T-helper 2 cell (primary cell): ENCODE measurements at places on chromosomes 7 and 10.
A peak's percentile ranks its signal among the peaks of the same experiment; 100 is the strongest.

GRCh38 chr10:48236199-48236621, 38.3 kb downstream of the FRMPD2 start:
- DNase-seq = no peak

- DNase-seq = no peak
Measured at GRCh38 chr10:96387161-96387560, 28.4 kb upstream of the OPALIN start.

DNA sequence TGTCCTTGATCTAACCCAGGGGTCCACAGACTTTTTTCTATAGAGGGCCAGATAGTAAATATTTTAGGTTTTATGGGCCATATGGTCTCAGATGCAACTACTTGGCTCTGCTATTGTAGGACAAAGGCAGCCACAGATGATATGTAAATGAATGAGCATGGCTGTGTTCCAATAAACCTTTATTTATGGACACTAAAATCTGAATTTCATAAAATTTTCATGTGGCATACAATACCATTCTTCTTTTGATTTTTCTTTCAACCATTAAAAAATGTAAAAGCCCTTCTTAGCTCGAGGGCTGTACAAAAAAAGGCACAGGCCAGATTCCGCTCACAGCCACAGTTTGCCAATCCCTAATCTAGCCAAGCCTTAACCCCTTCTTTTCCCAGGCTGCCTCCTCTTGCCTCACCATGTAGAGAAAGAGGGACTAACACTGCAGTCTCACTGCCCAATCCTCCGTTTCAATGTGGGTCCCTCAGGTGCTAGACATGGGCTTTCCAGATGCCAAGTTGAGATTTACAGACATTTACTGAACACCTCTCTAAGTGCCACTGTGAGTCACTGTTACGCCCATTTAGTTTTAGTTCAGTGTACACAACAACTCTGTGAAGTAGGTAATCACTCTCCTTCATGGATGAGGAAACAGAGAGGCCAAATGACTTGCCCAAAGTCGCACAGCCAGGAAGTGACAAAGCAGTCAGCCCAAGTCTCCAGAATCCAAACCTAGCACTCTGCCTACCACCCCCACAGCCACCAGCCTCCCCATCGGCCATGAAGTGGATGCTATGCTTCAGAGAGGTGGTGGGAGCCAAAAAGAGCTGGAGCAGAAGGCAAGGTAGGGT, 132.6 kb upstream of the PDLIM1 start:
- DNase-seq = no peak

DNA sequence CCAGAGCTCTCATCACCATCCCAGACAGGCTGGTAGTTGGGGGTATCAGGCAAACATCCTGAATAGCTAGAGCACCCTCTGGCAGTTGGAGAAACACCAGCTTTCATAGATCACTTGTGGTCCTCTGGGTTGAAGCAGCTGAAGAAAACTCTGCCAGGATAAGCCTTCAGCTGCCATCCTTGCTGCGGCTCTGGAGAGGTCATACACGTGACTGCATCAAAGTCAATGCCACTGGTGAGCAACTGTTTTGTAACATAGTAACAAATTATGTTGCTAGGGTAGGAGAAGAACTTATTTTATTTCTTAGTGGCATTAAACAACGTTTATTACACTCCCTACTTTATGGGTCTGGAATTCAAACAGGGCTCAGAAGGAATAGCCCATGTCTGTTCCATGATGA, 19.2 kb upstream of the PANK1 start:
- DNase-seq = no peak

DNA sequence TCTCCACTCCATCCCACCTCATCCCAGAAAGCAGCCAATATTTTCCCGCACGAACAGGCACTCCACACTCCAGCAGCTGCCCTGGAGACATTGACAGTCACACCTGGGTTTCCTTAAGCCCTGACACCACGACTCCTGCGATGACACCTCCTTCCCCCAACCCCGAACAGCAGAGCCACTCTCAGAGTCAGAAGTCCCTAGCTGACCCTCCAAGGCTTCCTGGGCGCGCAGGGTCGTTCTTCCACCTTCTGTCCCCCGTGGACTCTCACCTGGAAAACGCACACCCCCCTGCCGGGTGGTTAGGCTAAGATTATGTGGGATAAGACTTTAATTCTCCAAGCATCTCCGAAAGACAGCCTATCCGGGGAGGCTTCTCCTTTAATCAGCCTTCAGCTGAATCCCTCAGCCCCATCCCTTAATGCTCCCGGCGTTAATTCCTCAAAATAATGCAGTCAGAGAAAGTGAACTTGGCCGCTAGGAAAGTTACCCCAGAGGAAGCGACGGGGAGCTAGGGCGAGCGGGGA, 1.1 kb downstream of the DENND11 start:
- no peak for DNase-seq

DNA sequence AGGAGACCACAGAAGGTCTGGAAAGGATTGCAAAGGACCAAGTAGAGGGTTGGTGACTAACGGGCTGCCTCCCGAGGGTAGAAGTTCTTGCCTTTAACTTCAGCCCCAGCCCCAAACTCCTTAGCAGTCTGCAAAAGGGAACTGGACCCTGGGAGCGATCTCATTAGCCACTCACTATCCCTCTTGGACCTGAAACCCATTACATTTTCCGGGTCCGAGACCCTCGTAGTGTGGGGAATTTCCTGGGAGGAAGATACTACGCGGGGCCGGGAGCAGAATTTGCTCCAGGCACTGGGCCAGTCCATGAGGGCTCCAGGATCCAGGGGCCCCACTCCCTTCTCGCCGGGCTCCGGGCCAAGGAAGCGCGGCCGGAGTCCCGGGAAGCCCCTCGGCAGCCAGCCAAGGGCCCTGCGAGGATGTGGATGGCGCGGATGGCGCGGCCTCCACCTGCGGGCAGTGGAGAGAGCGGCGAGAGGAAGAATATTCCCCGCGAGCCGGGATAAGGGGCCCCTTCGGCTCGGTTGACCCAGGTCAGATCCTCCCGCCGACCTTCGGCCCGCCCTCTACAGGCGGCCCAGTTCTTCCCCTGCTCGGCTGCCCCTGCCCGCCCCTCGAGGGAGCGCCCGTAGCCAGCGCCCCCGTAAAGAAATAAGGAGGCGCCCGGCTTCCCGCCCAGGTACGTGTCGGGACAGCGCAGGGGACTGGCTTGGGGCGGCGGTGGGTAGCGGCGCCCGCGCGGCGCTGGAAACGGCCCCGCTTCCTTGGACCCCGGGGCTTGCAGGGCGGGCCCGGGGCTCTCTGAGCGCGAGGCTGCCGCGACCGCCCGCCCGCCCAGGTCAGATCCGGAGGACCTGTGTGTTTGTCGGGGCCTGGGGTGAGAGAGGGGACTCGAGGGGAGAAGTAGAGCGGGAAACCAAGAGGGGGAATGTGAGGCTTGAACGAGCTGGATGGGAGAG, at the start of gene MYO3A:
Gene MYO3A, plus strand, starts transcription at position 577 of the 956 bp plus-strand sequence. CDS start 17,882 bp downstream, outside the sequence.
- no peak for DNase-seq

DNA sequence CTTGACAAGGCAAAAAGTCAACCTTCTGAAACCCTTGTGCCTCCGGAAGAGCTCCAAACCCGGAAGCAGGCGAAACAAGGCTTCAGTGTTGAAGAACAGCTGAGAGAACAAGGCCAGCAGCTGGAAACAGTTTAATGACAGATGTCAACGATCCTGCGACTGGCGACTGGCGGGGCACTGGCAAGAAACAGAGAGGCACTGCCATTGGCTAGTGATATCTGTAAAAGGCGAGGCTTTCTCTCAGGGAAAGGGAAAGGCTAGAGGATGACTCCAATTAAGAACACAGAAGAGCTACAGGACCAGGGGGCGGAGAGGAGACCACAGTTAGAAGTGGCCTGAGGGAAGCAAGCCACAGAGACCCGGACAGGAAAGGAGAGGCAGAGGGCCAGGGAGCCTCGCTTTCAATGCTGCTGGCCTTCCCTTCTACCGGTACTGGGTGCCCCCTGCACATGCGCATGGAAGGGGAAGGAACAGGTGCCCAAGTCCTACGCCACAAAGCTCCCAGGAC, 19.4 kb downstream of the ITGB1 start:
- no peak for DNase-seq

- no peak for DNase-seq
Measured at GRCh38 chr7:152050547-152050971, 25.1 kb downstream of the GALNT11 start.

DNA sequence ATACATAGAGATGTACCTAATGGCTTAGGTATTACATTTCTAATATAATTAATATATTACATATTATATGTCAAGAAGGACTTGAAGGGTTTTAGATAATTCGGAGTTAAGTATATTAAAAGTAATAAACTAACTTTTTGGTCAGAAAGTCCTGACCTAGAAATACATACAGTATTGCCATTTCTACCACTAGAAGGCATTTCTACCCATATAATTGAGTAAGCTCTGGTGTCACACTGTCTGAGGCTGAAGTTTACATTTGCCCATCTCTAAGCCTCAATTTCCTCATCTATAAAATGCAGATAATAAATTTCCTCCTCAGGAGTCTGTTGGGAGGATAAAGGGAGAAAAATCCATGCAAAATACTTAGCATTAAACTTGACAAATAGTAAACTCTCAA, 7.1 kb downstream of the FKBP14 start:
- no peak for DNase-seq

DNA sequence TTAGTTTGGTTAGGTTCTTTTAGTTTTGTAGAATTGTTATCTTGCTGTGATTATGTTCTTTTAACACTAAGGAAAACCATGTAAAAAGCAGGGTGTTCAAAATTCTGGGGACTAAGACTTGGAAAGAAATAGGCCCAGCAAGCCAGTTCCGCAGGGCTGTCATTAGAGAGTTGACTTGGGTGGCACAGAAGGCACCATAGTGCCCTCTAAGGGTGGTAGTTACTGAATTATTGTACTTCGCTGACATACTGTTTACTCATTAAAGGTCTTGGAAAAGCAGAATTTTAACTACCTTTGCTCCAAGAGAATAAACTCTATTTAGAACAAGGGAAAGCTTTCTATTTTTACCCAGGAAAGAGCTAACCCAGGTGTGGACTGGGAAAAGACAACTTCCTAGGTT, 86.5 kb downstream of the OTUD1 start:
- DNase-seq = no peak

DNA sequence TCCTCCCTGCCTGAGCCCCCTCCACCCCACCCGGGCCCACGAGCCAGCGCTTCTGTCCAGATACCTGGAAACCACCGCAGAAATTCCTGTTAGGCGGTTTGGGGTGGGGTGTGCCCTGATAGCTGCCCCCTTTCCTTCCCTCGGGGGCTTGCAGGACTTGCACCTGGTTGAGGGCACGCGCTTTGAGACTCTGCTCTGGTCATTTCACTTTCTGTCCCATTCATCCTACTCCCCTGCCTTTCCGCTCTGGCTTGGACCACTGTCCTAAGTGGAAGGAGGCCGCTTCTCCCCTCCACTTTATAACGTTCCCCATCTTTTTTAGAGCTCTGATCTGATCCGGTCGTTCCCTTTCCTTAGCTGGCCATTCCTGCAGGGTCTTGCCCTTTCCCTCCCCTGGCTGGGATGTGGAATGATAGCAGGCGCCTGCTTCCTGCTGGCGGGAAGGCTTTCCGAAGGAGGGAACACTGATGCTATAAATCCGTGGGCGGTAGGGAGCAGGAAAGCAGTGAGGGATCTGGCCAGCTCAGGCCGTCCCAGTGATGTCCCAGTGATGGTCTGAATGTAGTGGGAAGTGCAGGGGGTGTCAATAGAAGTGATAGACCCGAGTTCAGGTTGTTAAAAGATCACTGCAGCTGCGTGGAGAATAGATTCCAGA, 852 bp upstream of the PRKAR1B start:
- DNase-seq = no peak

- DNase-seq = no peak
Measured at GRCh38 chr7:4109481-4110110, 572.5 kb upstream of the FOXK1 start.

DNA sequence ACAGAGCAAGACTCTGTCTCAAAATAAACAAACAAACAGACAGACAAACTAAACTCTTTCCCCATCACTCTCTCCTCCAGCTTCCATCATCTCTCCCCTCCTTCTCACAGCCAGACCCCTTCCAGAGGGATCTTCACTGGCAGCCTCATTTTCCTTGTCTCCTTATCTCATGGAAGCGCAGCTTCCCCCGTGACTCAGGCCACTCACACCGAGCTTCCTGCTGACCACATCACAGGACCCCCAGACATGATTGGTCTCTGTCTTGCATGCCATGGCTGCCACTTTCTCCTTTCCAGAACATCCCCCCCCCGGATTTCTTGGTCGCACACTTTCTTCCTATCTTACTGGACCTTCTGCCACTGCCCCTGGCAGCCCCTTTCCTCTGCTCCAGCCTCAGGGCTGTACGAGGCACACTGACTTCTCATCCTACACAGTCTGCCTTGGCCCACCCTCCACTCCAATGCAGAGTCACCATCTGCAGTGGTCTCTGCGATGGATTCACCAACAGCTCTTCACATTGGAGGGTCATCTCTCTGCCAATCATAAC, 4.9 kb upstream of the INSIG1 start:
- DNase-seq = no peak

DNA sequence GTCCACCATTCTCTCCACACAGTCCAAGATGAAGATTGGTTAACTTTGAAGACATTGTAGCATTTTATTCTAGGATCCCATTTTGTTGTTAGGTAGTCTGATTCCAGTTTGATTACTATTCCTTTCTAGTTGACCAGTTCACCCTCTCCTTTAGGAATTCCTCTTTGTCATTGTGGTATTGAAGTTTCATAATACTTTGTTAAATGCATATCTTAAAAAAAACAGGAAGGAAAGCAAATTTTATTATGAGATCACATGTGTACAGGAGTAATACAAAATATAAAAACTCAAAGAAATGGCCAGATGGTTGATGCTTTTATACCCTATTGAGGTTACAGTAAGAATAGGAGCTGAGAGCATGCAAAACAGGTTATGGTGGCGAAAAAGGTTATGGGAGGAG, 15.5 kb upstream of the SEMA3C start:
- DNase-seq = no peak

GRCh38 chr7:114765331-114766040, 156.4 kb upstream of the MDFIC start:
- no peak for DNase-seq

GRCh38 chr7:80807166-80807900, 111.5 kb downstream of the SEMA3C start:
- no peak for DNase-seq

DNA sequence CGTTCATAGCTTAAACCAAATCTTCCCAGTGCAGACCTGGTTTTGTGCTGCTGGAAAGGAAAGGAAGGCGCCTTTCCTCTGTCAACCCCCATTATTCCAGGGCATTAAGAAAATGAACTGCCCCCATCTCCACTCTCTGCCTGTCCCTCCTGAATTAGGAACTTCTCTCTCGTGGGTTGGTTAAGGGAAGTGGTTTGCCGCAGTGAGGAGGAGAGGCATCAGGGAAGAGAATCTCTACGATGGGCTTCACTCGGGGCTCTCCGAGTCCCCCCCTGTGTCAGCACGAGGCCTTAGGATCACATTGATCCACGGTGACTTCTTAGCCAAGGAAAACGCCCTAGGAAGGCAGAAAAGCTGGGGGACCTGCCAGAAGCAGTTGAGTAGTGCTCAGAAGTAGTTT, 53.9 kb upstream of the LYZL2 start:
- DNase-seq = no peak

- no peak for DNase-seq
Measured at GRCh38 chr7:68200051-68200670, 1203.5 kb downstream of the TYW1 start.

- DNase-seq = peak; percentile 11
Measured at GRCh38 chr10:22570234-22570633, 144.1 kb downstream of the PIP4K2A start.

GRCh38 chr7:147658392-147658967, 932.1 kb upstream of the C7orf33 start:
- no peak for DNase-seq
